Germinal center (tissue), 1 donor: ENCODE measurements at places on chromosomes 7 and 10.

GRCh38 chr10:9733766-9734165 lies 1283.9 kb upstream of the CELF2 start:
- no peak for DNase-seq

GRCh38 chr10:74652664-74653063 lies 173.7 kb upstream of the KAT6B start:
- no peak for DNase-seq

- no peak for DNase-seq
Measured at GRCh38 chr7:6252341-6252746, 20.1 kb downstream of the CYTH3 start.

DNA sequence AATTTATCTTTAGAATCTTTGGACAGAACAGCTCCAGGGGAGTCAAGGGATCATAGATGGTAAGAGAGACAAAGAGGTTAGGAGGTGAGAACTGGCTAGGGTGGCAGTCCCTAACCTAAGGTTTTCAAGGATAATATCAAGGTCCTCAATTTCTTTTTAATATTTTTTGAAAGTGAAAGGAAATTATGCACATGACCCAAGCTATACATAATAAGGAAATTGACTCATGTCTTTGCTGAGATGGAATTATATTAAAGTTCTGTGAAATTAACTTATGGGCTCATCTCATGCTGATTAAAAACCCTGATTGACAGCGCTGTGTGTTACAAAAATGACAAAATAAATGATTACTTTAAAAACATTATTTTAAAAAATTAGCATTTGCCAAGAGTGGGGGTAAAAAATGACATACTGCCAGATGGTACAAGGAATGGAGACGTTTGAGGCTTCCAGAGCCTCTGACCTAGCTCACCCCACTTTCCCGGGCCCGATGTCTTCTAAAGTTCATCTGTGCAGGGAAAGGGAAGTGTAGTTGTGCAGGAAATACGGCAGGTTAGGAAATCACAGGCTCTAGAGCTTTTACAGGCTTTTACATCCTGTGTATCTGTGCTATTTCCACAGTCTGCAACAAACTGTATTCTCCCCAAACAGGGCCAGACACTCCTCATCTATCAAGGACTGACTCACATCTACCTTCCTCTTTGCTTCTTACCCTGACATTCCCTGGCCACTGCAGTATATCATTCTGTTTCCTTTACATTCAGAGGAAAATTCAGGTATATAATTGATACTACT lies 185.6 kb upstream of the PRSS58 start:
- no peak for DNase-seq

GRCh38 chr10:129467359-129468064 lies 471 bp downstream of the MGMT start:
- no peak for DNase-seq

- no peak for DNase-seq
Measured at GRCh38 chr7:42392826-42393225, 155.8 kb upstream of the GLI3 start.

- DNase-seq, result no peak
Measured at GRCh38 chr10:89532476-89532875, 2.9 kb downstream of the SLC16A12 start.

DNA sequence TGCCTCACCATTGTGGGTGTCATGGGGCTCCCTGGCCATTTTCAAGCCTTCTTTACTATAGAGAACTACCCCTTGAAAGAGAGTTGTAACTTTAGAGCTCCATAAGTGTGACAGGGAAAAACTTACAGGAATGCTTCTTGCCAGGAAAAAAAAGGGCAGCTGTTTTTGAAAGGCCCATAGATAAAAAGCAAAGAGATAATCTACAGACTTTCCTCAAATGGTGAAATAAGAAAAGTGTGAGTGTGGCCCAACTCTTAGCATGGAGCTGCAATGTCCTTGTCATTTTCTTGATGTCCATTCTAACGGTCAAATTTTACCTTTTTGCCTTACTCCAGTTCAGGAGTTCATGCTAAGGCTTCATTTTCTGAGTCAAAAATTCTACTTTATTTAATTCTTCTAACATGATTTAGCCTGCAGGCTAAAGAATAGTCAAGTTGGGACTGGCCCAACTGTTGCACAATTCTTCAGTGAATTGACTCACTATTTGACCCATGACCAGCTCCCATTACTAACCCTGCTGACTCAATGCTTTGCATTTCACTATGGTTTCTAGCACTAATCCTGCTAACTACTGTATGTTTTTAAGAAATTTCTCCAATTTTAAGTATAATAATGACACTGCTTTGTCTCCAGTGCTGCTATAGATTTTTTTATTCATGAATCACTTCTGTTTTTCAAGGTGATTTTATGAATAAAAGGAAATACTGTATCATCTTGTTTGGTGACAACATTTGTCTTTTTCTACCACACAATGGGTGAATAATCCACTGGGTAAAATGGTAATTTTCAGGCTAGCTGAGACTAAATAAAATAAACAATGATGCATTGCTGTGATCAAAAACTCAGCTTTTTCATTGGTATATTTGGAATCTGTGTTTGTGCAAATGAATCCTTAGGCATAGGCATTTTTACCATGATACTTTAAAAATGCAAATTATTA lies 41.4 kb upstream of the SGCE start:
- DNase-seq, result no peak

- no peak for DNase-seq
Measured at GRCh38 chr7:8134089-8134733, 127.8 kb downstream of the ICA1 start.

DNA sequence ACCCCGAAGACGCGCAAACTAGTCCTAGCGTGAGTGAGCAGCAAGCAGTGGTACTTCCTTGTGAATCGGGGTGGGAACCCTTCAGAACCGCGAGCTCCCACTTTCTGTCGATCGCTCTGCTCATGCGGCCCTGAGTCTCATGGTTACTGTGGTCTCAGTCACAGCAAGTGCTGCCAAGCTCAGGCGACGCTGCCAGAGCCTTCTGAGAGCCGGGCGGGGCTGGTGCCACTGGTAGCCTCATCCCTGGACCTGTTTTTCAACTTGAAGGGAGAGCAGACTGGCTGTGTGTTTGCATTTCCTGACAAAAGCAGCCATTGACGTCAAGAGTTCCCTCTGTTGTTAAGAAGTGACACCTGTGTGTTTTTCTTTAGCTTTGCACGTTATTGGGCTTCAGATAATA lies 32.9 kb upstream of the BHLHA15 start:
- DNase-seq, result no peak

DNA sequence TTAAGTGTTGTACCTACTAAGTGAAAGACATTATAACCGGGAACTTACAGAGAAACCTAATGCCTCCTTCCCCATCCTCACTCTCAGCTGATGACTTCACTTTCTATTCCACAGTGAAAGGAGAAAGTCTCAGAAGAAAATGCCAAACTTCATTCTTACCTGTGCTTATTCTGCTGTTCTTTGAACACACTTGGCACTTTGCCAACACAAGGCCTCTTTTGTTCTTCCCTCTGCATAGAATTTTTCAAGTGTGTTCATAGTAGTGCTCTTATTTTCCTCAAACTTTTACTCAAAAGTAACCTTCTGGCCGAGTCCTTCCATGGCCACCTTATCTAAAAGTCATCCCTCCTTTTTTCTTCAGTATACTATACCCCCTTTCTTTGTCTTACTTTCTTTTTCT lies 59.4 kb upstream of the ETV1 start:
- no peak for DNase-seq

DNA sequence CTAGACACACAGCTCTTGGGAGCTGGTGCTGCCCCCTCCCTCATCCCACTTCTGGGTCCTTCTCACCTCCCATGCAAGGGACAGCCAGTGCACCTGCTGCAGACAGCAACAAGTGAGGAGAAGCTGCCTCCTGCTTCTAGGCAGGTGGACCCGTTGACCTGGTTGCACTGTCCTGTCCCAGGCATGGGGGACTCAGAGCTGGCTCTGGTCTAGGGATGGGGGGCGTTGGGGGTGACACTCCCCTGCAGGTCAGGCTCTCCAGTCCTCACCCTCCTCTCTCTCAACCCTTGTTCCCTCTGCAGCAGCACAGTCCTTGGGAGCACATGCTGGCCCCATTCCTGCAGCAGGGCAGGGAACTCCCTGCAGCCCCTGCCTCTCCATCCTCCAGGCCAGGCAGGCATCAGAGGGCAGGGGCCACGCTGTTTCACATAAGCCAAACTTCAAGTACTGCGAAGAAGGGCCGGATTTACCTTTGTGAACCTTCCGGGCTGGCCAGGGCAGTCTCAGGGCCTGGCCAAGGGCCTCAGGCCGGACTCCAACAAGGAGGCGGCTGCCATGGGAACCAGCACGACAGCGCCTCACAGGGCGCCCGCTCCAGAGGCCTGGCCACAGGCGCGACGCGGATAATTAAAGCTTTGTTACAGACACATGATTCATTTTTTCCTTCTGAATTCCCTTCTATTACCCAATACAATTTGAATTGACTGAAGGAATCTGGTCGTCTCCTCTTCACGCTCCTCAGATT lies 48.5 kb downstream of the RASGEF1A start:
- DNase-seq, result no peak

DNA sequence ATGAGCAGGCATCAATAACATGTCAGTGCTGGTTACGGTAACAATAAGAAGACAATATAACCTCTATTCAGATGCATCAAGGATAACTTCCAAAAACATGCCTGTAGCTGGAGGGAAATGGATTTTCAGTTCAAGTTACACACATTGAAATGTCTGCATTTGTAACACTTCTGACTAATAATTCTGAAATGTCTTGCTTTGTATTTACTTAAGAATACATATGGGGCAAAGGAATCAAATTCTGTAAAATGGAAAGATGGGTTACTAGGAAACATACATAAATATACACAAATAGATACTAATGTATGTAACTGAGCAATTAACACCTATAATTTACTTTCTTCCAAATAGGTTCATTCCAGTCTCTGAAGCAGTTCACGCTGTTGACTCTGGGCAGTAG lies 18.6 kb upstream of the MTPN start:
- no peak for DNase-seq

DNA sequence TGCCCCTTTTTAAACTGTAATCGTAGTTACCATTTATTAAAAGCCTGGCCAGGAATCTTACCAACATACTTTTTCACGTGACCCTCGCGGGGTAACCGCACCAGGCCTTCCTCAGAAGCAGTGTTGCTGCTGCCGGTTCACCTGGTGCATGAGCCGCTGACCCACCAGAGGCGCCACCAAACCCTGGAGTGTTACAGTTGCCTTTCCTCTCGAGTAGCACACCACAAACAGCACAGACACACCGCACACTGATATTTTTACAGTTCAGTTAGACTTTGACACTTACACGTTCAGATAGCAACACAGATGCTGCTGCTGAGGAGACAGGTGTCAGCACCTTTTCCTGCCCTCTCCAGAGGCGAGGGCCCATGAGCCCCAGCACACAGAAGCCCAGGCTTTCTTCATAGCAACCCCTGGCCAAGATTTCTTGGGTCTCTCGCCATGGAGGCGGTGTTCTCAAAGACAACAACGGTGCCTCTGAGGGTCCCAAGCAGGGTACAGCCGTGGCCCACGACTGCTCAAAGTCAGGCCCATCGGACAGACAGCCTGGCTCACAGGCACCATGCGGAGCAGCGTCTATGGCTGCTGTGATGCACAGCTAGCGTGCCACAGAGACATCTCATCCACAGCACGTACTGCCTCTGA lies 123.1 kb downstream of the DIP2C start:
- DNase-seq, result no peak

DNA sequence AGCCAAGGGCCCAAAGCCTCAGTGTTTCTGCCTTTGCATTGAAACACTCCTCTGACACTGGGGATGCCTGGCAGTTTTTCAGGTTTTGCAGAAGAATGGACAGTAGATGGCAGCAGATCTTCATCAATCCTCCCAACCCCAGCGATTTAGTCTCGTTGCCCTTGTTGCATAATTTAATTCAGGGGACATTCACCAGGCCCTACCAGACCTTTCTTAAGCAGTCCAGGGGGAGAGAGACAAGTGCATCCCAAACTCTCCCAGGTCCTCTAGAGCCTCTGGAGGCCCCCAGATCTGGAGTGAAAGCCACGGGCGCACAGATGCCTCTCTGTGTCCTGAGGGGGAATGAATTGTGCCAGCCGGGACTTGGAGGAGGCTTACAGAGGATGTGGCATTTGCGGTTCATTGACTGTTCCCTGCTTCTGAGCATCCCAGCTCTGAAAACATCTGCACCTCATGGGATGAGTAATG lies 29.6 kb downstream of the MINDY4 start:
- DNase-seq, result peak; percentile 78

GRCh38 chr10:126104767-126105166 lies 208.4 kb downstream of the FANK1 start:
- no peak for DNase-seq

DNA sequence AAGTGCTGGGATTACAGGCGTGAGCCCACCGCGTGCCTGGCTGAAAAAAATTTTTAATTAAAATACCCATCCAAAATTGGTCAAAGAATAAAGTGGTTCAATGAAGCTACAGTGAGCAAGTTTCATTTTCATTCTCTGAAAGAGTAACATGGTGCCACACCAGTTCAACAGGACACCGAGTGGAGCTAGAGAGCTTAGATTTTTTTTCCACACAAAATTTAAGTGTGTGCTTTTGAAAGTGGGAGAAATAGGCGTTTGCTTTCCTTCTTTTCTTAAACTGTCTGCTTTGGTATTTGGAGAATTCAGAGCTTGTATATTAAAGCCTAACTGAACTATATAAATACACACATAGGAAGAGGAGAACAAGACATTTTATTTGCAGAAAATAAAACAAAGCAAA lies 43.4 kb downstream of the BPGM start:
- DNase-seq, result no peak

GRCh38 chr10:8444630-8445029 lies 390.1 kb downstream of the GATA3 start:
- DNase-seq, result no peak

- DNase-seq, result no peak
Measured at GRCh38 chr10:70300908-70301597, 17.2 kb upstream of the NPFFR1 start.

DNA sequence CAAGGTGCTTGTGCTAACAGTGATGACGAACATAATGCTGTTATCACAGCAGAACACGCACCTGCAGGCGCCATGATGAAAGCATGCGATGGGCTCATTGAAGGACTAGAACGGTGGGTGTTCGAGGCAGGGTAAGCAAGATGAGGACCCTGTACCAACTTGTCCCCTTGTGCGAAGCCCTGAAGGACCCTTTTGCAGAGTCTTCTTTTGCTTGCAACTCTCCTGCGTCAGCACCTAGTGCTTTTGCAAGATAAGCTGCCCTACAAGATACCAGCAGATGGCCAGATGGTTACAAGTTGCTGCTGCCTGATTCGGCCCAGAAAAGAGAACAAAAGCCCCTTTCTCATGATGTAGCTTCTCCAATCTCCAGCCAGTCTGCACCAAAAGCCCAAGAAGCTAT lies 4.2 kb upstream of the IL15RA start:
- DNase-seq, result no peak

GRCh38 chr7:45350896-45351295 lies 193.3 kb downstream of the RAMP3 start:
- DNase-seq, result no peak
